ENCODE measurements at places on chromosomes 1 and 21. TPM values are rescaled to one million over a fixed set of nuclear protein-coding genes. Genes with fewer than 3 reads are reported as not detected.

DNA sequence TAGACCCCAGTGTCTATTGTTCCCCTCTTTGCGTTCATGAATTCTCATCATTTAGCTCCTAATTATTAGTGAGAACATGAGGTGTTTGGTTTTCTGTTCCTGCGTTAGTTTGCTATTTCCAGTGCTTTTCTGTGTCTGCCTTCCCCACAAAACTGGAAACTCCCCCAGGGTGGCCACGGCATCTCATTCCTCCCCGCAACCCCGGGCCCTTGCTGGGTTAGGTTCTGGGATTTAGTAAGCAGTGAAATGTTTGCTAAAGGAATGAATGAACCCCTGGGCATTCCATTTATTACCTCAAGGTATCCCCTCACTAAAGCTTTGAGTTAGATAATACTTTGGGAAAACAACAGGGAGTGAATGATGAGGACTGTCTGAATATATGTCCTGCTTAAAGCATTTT is 142.9 kb downstream of the GLUL start:
- DNase-seq: no peak

- DNase-seq: no peak
These were observed 14.0 kb upstream of the DISC1 start for GRCh38 chr1:231612393-231613089.

DNA sequence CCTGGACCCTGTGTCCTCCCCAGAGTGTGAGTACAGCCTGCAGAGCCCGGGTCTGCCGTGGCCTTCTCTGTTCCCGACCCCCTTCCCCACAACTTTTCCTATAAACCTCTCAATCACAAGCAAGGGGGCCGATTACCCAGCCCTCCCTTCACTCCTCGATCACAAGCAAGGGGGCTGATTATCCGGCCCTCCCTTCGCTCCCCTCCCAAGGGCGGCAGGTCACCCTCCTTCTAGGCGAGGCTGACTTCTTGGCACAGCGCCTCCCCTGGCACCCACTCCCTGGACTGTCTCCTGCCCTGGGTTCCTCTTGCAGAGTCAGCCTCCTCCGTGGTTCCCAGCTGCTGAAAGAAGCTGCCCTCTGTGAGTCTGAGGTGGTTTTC is 12.3 kb upstream of the LDLRAP1 start:
- DNase-seq: no peak

DNA sequence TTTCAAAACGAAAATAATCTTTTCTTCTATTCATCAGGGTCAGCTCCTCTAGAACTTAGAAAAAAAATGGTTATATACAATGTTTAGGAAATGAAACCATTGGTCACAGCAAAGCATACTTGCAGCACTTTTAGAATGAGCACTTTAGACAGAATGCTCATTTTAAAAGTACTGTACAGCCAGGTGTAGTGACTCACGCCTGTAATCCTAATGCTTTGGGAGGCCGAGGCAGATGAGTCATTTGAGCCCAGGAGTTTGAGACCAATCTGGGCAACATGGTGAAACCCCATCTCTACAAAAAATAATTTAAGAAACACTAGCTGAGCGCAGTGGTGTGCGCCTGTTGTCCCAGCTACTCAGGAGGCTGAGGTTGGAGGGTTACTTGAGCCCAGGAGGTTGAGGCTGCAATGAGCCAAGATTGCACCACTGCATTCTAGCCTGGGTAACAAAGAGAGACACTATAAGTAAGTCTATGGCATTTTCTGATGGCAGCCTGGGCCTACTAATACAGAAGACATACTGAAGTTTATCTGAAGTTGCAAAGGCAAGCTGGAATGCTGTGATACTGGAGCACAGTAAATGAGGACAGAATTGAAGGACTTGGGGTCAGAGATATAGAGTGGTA is 48.9 kb upstream of the ZNF326 start:
- DNase-seq: peak; percentile 19

DNA sequence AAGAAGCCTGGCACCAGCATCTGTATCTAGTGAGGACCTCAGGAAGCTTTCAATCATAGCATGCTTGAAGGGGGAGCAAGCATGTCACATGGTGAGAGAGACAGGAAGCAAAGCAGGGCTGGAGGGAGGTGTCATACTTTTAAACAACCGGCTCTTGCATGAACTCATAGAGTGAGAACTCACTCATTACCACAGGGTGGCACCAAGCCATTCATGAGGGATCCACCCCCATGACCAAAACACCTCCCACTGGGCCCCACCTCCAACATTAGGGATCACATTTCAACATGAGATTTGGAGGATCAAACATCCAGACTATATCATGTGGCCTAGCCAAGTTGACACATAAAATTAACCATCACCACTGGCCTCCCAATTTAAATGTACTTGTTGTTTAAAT is 125.1 kb upstream of the KCND3 start:
- no peak for DNase-seq

S100A9 gene
- 1.3 TPM for total RNA-seq

LAX1 gene
- total RNA-seq: not detected

GRCh38 chr1:54475357-54475881 is 69.2 kb upstream of the SSBP3 start:
- no peak for DNase-seq

PRR9 gene
- total RNA-seq: not detected

- DNase-seq: no peak
These were observed 213.8 kb downstream of the HHIPL2 start for GRCh38 chr1:222334026-222334680.

GRCh38 chr1:228064296-228064695 is 18.2 kb upstream of the ARF1 start:
- no peak for DNase-seq

DNA sequence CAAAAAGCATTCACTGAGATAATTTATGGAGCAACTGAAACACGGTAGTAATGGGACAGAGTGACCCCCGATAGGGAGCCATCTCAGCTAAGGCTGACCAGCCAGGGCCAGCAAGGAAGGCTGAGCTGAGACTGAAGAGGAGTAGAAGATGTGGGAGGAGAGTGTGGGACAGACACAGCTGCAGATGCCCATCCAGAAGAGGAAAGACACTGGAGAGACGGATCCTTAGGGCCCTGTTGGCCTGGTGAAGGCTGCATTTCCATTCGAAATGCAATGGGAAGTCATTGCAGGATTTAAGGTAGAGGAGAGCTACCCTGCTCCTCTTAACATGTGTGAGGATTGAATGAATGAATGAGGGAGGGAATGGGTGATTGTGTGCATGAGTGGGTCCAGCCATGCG is 44.0 kb upstream of the LRP8 start:
- DNase-seq: no peak

S100A8 gene
- total RNA-seq: not detected

DNA sequence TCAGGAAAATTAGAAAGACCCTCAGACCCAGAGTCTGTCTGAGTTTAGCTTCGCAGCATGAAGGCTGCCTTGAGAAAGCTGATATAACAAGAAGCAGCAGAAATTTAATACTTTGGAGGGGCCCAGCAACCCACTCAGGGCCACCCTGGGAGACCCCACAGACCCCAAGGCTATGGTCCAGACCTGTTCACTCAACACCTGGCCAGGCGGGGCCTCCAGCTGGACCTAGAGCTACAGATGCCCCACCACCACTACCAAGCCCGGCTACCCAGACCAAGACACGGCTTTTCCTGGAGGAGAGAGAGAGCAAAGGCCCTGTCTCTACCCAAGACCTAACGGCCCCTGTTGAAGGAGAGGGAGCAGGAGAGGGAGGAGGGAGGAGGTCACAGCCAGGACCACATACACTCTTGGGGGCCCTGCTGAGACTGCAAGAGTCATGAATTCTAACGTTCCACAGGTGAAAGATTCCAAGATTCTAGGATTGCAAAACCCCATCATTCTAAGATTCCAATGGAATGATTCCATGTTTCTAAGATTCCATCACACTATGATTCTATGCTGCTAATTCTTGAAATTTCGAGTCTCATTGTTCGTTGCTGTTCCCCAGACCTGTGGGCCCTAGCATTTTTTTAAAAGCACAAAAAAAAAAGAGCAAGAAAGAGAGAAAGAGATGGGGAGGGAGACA is 53.2 kb downstream of the LACTBL1 start:
- DNase-seq: no peak

GRCh38 chr21:45580576-45581321 is 38.5 kb upstream of the SLC19A1 start:
- no peak for DNase-seq

OR2T2 gene
- total RNA-seq: not detected

ZC3H11A gene
- 94.6 TPM for total RNA-seq

UMODL1 gene
- not detected for total RNA-seq

CPLANE2 gene
- total RNA-seq: 26.5 TPM

DNA sequence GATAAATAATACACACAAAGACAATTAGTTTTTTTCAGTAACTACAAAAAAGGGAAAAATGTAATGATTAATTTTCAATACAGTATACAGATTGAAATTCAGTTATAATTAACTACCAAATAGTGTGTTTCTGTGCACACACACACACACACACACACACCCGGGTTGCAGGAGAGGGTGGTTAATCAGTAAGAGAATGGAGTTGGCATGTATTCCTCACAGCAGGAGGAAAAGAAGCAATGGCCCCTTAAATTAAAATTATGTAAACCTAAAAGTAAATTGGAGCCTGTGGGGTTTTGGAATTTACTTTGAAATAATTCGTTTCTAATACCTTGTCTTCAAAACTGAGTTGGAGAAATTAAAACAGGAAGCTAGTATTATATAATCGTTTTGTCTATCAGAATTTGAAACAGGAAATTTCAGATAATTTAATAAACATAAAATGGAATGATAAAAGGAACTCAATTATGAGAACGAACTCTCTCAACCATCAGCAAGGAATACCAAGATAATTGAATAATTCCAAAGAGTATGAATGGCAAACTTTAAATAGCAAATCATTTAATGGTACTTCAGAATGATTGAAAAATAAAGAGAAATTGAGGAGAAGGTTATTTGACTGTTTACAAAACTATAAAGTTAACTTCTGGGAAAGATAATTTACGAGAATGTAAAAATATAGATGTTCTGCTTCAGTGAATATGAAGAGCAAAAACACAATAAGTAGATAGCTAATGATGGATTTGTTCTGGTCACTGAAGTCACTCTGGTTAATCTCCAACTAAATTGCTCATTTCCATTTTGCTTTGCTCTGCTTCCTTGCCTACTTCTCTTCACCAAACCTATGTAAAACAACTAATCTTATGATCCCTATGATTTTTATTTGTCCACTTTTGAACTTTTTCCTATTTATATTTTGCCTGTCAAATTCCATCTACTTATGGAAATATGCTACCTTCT is 547.9 kb upstream of the ZP4 start:
- no peak for DNase-seq

GRCh38 chr1:27284425-27285273 is 37.3 kb upstream of the TMEM222 start:
- peak; percentile 94 for DNase-seq

CLSTN1 gene
- 70.9 TPM for total RNA-seq

- peak; percentile 11 for DNase-seq
These were observed 18.2 kb downstream of the MRPS6 start for GRCh38 chr21:34091607-34092006.

DNA sequence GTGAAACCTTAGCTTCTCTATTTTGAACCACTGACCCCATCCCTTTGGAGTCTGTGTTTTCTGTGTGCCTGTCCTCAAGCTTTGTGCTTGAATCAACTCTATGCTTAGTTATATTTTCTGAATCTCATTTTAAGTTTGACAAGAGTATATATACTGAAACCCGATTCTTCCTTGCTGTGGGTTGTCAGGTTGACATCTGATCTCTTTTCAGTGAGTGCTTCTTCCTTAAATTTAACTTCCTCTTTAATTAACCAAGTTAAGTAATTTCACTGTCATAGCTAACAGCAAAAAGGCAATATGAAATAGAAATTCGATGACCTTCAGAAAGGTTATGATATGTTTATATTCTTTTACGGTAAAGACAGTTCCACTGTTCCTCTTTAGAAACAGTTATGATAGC is 69.4 kb downstream of the C1orf21 start:
- no peak for DNase-seq

DNA sequence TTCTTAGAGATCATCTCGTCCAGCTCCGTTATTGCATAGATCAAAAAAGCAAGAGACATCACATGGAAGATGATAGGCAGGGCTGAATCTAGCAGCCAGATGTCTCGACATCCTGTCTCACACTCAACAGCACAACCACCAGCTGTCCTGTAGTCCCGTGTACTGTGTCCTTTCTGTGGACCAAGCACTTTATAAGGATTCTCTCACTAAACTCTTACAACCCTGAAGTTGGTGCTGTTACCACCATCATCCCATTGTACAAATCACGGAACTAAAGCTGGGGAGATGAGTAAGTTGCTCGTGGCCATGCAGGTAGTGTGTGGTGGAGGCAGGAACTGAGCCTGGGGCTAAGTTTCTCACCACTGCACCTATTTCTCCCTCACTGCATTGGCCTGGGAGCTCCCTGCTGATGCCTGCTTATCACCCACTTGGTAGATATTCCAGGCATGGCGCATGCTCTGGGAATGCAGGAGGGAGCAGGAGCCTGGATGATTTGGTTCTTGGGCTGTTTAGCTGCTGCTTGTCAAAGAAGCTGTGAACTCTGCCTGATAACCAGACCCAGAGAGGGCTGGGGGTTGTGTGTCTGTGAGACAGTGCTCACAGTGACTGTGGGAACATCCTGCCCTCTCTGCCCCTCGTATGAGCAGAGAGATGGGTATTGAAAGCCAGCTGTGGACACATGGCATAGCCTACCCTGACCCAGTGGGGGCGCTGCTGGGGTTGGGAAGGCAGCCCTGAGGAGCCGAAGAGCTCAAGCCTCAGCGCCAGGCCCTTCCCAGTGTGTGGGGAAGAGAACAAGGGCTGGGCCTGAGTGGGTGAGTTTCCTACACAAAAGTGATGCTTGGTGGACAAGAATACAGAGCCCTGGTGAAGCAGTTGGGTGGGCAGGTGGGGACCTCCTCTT is 13.6 kb downstream of the PPFIA4 start:
- DNase-seq: no peak

DNA sequence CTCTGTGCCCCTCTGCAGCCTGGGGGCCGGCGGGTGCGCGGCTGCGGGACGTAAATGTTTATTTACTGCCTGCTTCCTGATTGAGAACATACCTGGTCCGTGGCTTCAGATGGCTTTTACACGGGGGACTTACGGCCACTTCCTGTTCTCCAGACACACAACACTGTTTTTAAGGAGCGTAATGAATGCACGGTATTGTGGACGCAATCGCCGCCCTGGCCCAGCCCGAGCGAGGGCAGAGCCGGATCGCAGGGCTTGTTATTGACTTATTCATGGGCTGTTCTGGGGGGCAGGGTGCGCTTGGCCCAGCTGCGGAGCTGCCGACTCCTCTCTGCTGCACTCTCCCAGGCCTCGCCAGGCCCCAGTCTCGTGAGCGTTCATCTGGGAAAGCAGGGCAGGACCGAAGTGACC is 52.8 kb upstream of the ACTRT2 start:
- DNase-seq: no peak

GRCh38 chr21:37631319-37632117 is 264.9 kb downstream of the DYRK1A start:
- DNase-seq: no peak

Measured in cardiac muscle cell (in vitro differentiated cells and primary cell).